ENCODE measurements at places on chromosomes 3 and 15. TPM values are rescaled to one million over a fixed set of nuclear protein-coding genes. Genes with fewer than 3 reads are reported as not detected.

DNA sequence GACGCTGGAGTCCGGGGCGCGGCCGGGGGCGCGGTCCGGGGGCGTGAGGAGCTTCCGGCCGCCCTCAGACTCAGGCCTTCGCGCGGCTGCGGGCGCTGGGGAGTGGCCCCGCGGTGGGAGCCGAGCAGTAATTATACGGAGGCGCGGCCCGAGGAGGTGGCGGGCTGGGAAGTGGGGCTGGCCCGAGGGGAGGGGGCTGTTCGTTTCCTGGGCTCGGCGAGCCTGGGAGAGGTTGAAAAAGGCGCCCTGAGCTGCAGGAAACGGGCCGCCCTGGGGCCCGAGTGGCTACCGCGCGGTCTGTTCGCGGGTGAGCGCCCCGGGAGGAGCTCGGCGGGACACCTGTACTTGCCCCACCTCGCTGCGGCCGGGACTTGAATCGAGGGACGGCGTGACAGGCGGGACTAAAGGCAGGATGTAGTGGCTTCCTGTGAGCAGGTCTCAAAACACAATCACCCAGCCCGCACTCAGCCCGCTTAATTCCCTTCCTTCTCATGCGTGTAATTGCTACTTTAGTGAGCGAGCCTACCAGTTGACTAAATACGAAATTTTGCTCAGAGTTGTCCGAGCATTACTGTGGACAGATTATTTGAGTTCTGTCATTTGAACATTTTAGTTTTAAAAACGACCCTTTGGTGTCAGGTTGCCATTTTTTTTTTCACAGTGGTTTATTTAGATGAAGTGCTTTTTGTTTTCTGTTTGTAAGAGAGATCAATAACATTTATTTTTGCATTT is 860 bp downstream of the RASA2 start:
- no peaks in the 10 kb centered on the region for H3K27me3 ChIP-seq
- peak overlapping the region; percentile 99 for H3K27ac ChIP-seq
- peak; percentile 95 for DNase-seq
- peaks cover 27% of the 10 kb centered on the region for H3K36me3 ChIP-seq

GRCh38 chr3:126338790-126339288 is 18.4 kb downstream of the KLF15 start:
- no peak for DNase-seq
- no peaks in the 10 kb centered on the region for H3K4me1 ChIP-seq
- no peak overlapping the region for H3K4me3 ChIP-seq

DNA sequence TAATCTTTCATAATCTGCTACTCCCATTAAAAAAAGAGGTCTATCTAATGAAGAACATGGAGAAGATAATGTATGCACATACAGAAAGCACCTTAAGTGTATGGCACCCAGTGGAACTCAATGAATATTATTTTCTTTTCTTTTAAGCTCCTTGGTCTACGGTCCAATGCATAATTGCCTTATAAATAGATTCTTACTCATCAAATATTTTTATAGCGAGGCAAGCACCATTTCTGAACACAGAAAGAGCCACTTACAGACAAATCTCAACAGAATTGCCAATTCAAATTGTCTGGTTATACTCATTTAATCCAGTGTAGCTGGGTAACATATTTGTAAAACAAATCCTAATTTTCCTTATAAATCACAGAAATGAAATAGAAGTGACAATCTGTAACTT is 6.3 kb downstream of the PDZRN3 start:
- no peak overlapping the region for H3K4me3 ChIP-seq
- H3K4me1 ChIP-seq: no peaks in the 10 kb centered on the region
- no peaks in the 10 kb centered on the region for H3K36me3 ChIP-seq
- DNase-seq: no peak

ZNF385D gene
- not detected for total RNA-seq

GRCh38 chr3:29466442-29466841 is 185.6 kb downstream of the RBMS3 start:
- no peak overlapping the region for H3K4me3 ChIP-seq
- H3K4me1 ChIP-seq: no peaks in the 10 kb centered on the region
- no peaks in the 10 kb centered on the region for H3K36me3 ChIP-seq

DNA sequence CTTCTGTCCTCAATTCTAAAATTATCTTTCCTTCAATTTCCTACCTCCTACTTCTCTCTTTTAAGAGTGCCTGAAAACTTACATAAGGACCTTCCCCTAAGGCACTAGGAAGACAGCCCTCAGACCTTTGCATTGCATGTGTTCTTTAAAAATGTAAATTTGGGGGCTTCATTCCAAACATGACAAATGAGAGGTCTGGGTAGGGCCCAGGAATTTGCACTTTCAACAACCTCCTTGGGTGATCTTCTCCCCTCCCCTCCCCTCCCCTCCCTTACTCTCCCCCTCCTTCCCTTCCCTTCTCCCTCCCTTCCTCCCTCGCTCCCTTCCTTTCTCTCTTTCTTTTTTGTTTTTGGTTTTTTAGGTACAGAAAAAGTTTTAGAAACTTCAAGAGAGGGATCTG is 18.7 kb downstream of the USF3 start:
- H3K27me3 ChIP-seq: no peaks in the 10 kb centered on the region
- no peak overlapping the region for H3K27ac ChIP-seq
- H3K4me1 ChIP-seq: peaks cover 17% of the 10 kb centered on the region
- no peak for DNase-seq

PP2D1 gene
- not detected for total RNA-seq

CPEB1 gene
- total RNA-seq: 1.6 TPM

Data from activated CD8-positive, alpha-beta T cell treated with anti-CD3 and anti-CD28 coated beads for 36 hours (primary cell).